Activated CD8-positive, alpha-beta memory T cell treated with anti-CD3 and anti-CD28 coated beads, Interleukin-2, amount 10 ng/mL, durations not matched to agents 7 days and 5 days (primary cell): ENCODE measurements at places on chromosomes 2 and 18. TPM values are rescaled to one million over a fixed set of nuclear protein-coding genes. Genes with fewer than 3 reads are reported as not detected.

GRCh38 chr18:61651880-61652268 is 240.9 kb downstream of the RNF152 start:
- DNase-seq: no peak
- no peak overlapping the region for H3K4me3 ChIP-seq
- no peaks in the 10 kb centered on the region for H3K4me1 ChIP-seq
- peaks cover under 1% of the 10 kb centered on the region for H3K27me3 ChIP-seq
- no peak overlapping the region for H3K27ac ChIP-seq

DNA sequence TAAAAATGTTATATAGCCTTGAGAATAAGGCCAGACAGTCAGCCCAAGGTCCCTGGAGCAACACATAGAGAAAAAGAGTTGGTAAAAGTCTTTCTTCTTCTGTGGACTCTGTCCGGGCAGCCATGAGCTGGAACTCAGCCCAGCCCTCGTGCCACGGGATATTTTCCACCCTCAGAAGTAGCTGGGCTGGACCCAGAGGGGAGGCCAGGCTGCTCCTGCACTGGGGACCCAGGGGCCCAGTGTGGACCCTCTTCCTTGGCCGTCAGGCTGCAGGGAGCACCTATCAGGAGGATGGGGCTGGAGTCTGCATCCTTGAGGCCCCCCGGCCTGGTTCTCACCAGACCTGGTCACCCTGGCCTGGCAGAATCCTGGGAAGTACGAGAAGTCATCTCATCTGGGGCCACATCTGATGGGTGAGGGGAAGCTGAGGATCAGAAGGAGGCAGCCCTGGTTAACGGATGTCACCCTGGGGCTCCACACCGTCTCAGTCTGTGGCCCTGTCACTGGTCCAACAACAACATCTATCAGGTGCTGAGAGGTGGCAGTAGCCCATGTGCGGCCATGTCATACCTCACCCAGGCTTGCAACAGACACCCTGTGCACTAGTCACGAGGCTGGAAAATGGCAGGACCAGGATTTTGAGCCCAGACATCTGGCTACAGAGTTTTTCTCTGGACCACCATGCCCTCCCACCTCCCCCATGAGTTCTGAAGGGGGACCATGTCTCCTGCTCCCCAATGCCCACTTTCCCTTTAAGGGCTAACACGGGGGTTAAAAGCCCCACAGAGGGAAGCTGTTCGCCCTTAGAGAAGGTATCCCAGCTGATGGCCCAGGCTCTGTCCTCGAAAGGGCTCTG is 33.0 kb downstream of the SDC1 start:
- H3K4me3 ChIP-seq: no peak overlapping the region
- peaks cover 2% of the 10 kb centered on the region for H3K27me3 ChIP-seq

GRCh38 chr2:1693723-1694122 is 50.6 kb downstream of the PXDN start:
- no peak for DNase-seq
- no peaks in the 10 kb centered on the region for H3K4me1 ChIP-seq
- H3K36me3 ChIP-seq: no peaks in the 10 kb centered on the region
- no peak overlapping the region for H3K27ac ChIP-seq
- no peak overlapping the region for H3K4me3 ChIP-seq
- no peaks in the 10 kb centered on the region for H3K27me3 ChIP-seq

DNA sequence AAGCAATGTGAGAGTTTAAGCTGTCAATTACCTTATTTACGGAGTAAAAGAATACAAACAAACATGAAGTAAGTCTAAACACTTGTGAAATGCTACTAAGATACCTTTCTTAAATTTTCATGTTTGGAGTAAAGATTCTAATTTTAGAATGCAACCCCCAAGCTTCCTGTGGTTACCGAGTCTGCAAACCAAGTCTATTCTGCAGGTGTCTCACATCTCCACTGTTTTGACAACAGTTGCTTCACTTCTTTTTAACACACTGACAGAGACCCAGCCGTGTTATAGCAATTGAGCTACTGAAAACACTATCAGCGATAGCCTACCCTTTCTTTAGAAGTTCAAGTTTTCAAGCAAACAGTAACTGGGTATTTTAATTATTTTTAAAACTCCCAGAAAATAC is 608.3 kb downstream of the ERBB4 start:
- no peak for DNase-seq
- no peaks in the 10 kb centered on the region for H3K36me3 ChIP-seq
- no peak overlapping the region for H3K27ac ChIP-seq
- no peaks in the 10 kb centered on the region for H3K27me3 ChIP-seq
- H3K4me1 ChIP-seq: no peaks in the 10 kb centered on the region

- no peaks in the 10 kb centered on the region for H3K27me3 ChIP-seq
- H3K27ac ChIP-seq: no peak overlapping the region
- H3K4me3 ChIP-seq: no peak overlapping the region
These were observed 64.8 kb upstream of the PID1 start for GRCh38 chr2:229335877-229336346.

Gene DCC
- not detected for total RNA-seq

Gene DSG3
- not detected for total RNA-seq

Gene MYCN
- not detected for total RNA-seq

Gene GAREM1
- total RNA-seq: not detected

Gene FMNL2
- total RNA-seq: 0.56 TPM
